ENCODE measurements at places on chromosomes 2 and 18.

GRCh38 chr2:26816893-26817292 is 31.0 kb downstream of the CENPA start:
- DNase-seq = no peak

GRCh38 chr2:219447242-219448098 is 12.8 kb downstream of the SPEG start:
- DNase-seq = no peak

DNA sequence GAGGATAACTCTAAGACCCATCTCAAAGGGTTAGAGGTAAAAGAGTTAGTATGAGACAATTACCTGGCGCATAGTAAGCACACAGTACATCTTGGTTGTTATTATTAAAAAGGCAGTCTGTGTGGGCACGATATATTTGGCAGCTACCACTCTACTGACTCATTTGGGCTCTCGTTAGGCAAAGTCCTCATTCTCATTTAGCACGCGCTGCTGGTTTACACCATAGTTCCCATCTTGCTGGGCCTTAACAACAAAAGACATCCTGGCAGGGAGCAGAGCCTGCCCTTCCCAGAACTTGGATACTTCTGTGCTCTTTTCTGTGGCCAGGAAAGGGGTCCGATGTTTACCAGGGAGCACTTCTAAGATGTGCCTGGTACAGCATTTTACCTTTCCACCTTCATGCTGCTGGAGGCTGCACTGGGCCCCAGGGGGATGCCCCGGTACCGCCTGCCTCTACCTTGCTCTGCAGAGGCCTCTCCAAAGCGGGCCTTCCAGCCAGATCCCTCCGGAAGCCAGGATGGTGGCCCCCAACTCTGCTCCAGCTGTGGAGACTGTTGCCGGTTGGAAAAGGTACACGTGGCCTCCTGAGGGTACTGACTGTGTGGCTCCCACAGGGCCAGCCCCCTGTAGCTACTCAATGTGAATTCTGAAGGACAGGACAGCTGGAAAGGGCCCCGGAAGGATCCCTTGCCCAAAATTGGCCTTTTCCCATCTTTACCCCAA is 15.0 kb downstream of the GLI2 start:
- DNase-seq = no peak

DNA sequence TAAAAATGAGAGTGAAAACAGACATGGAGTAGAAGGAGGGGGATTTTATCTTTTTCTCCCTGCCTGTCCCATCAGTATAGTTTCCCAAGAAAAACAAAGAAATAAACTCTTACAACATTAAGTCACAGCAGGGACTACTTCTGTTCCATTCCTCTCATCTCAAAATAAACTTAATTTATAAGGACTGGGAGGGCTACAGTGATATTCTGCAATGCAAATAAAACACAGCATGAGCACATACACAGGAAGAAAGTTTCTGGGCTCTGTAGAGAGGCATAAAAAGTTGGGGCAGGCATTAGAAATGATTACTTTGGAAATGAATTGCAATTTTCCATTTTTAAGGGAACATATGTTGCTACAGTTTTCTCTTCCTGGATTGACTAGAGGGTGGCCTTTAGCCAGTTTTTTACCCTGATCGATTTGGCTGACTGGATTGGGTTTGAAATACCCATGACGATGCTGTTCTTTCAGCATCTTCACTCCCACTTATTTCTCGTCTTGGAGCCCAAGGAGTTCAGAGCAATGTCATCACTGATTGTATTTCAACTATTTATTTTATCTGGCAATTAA is 157.1 kb downstream of the ACTR3 start:
- DNase-seq = no peak

DNA sequence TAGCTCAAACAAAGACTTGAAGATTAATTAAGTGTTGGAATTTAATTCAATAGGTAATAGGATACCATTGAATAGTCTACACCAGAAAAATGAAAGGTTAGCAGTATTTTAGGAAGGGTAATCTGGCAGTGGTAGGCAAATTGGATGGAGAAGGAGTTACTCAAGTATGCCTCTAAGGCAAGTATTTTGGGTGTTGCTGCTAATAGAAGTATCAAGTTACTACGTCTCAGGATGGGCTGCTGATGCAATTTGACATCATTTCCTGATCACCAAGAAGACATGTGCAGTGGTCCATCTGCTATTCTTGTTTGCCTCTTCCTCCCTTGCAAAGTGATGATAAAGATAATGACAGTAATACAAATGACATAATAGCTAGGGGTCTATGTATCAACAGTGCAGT is 485.3 kb downstream of the TGIF1 start:
- DNase-seq = no peak

GRCh38 chr2:156005999-156006712 is 326.4 kb downstream of the NR4A2 start:
- no peak for DNase-seq

- DNase-seq = no peak
These were observed 1.8 kb downstream of the DNAJC10 start for GRCh38 chr2:182717816-182718215.

GRCh38 chr2:145000376-145000775 is 480.5 kb upstream of the ZEB2 start:
- DNase-seq = no peak
